ENCODE measurements at places on chromosomes 7 and 10.

- DNase-seq: no peak
Observed at GRCh38 chr7:42932811-42933591, 825 bp downstream of the MRPL32 start.

GRCh38 chr7:2168615-2169311 is 64.0 kb downstream of the MAD1L1 start:
- no peak for DNase-seq

- DNase-seq: no peak
Observed at GRCh38 chr7:16712916-16713315, 40.6 kb upstream of the TSPAN13 start.

- no peak for DNase-seq
Observed at GRCh38 chr10:132817701-132818211, 31.8 kb upstream of the NKX6-2 start.

DNA sequence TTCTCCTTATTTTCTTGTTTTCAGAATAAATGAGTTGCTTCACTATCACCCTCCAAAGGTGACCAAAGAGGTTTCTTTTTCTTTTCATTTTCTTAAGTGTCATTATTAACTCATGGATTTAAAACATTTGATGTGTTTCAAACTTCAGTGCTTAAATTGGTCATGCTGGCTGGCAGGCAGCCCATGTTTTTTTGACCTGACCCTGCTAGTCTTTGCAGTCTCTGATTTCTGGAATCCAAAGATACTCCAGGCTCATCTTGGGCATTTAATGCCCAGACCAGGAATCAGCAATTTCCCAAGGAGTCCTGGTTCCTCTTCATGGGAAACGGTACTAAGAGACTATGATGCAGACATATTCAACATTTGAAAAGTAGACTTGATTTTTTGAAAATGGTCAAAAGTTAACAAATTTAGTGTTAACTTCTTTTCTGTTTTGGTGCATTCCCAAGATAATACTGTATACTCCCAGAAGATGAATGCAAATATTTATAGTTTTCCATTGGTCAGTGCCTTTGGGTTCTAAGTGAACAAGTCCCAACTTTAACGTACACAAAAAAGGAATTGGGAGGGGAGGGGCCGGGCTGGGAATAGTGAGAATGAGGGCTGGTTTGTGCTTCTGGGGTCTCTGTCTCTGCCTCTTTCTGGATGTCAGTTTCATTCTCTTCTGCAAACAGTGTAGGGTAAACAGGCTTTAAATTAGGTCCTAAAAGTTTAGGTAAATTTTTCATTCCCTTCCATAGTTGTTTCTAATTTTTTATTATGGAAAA is 19.8 kb downstream of the NUB1 start:
- DNase-seq: peak; percentile 30

DNA sequence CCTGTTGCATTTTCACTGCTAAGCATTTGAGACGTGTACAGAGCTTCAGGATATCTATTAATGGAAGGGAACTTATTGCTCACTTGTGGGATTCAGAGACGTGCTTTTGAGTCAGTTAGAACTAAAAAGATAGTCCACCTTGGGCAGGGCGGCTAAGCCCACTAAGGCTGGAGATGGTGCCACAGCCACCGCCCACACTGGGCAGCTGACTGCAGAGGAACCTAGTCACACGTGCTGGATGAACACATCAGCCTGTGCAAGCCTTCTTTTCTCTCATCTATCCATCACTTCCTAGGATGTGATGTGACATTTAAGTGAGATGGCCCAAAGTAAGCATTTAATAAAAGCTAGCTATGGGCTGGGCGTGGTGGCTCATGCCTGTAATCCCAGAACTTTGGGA is 78.0 kb downstream of the PTPRE start:
- no peak for DNase-seq
